Right cardiac atrium (tissue), 5 donors: ENCODE measurements at places on chromosomes 12 and 14.

DNA sequence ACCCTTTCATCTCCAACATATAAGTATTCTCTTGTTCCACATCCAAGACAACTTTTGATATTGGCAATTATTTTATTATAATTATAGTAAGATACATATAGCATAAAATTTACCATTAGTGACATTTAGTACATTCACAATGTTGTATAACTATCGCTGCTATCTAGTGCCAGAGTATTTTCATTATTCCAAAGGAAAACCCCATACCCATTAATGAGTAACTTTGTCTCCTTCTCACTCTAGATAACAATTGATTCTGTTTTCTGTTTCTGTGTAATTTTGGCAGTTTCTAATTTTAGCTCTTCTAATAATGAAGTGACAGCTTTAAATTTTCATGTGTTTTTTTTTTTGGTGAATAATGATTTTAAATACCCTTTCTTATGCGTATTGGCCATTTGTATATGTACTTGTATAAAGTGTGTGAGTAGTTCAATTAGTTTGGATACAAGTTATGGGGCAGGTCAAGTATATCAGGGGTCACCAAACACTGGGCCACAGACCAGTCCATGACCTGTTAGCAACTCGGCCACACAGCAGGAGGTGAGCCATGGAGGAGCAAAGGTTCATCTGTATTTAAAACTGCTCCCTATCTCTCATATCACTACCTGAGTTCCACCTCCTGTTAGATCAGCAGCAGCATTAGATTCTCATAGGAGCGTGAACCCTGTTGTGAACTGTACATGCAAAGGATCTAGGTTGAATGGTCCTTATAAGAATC lies 97.2 kb upstream of the SYT1 start:
- no peak for DNase-seq

- DNase-seq, result no peak
These were observed 590.9 kb upstream of the SEL1L start for GRCh38 chr14:82124511-82124910.

DNA sequence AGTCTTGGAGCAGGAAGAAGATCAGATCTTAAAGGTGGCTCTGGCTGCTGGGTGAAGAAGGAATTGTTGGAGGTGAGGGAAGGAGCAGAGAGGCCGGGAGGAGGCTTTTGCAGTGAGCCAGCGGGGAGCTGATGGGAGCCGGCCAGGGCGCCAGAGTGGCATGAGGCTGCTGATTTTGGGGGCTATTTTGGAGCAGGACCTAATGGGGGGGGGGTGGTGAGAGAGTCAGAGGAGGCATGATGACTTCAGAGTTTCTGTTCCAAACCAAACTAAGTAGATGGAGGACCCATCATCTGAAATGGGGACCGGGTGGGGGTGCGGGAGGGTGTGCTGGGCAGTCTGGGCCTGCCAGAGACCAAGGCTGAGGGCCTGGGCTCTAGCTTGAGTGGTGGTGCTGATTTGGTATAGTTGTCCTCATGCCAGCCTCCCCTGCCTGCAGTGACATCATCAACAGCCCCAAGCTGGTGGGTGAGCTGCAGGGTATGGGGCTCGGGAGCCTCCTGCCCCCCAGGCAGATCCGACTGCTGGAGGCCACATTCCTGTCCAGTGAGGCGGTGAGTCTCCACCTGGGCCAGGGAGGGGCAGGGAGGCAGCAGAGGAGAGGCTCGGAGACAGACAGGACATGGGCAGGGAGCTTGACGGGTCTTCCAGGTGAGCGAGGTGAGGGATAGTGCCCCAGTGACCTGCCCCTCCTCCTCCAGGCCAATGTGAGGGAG lies 6.2 kb downstream of the TNFAIP2 start:
- no peak for DNase-seq

GRCh38 chr14:56154321-56154720 lies 36.1 kb downstream of the PELI2 start:
- DNase-seq, result no peak

DNA sequence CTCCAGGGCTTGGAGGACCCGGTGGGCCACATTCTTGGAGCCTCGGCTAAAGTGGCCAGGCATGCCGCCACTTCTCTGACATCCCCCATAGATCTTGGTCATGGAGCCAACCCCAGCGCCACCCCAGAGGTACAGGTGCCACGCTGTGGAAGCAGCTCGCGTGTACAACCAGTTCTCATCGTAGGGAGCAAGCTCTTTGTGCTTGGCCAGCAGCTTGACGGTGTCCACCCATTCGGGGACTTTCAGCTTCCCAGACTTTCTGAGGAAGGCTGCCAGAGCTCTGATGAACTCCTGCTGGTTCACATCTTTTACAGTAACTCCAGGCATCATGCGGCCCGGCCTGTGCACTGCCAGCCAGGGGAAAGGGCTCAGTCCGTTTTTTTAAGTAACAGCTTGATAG lies 29.3 kb upstream of the EAPP start:
- peak; percentile 20 for DNase-seq

- DNase-seq, result no peak
These were observed 11.2 kb downstream of the SPRING1 start for GRCh38 chr12:116726694-116727093.
